Stimulated activated CD8-positive, alpha-beta memory T cell treated with anti-CD3 and anti-CD28 coated beads, Interleukin-7, amount 100 ng/mL, for 1 hour (primary cell): ENCODE measurements at places on chromosomes 2 and 18.

GRCh38 chr18:49022311-49023161, 71.8 kb upstream of the SMAD7 start:
- DNase-seq = no peak

DNA sequence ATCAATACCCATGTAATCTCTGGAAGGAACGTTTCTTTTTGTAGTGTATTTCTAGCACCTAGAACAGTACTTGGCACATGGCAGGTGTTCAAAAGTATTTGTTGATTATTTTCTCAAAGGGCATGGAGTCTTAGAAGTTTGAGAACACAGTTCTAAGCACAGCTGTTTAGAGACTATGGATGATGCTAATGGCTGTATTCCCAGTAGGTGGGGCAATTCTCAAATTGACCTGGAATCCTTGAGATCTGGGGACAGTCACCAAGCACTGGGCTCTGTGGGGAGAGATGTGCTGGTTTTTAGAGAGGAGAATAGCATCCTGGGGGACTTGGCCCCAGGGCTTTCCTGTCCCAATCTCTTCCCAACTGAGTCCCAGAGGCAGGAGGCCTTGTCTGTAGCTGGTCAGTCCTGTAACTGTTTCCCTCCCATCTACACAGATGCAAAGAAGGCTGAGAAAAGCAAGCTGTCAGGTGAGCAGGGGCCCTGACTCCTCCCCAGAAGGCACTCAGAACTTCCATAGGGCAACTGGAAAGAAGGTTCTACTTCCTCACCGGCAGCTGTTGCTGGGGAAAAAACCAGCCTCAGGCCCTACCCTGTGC, 17.5 kb upstream of the IL36G start:
- DNase-seq = no peak

GRCh38 chr2:8159211-8159965, 522.5 kb upstream of the ID2 start:
- no peak for DNase-seq

- DNase-seq = no peak
These were observed 27.1 kb upstream of the CREB1 start for GRCh38 chr2:207502577-207503198.

DNA sequence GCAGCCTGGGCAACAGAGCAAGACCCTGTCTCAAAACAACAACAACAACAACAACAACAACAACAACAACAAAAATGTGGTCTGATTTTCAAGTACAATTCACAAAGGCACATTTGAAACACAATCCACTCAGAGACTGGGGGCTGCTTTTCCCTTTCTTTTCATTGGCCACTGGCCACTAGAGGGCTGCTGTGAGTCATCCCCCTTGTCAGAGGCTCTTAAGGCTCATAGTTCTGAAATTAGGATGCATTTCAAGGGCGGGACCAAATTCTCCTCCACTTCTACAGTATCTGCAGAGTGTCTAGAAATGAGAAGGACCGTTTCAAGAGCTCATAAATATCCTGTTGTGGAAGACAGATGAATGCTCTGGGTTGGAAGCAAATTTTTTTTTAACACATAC, 285.4 kb downstream of the NRXN1 start:
- DNase-seq = no peak

DNA sequence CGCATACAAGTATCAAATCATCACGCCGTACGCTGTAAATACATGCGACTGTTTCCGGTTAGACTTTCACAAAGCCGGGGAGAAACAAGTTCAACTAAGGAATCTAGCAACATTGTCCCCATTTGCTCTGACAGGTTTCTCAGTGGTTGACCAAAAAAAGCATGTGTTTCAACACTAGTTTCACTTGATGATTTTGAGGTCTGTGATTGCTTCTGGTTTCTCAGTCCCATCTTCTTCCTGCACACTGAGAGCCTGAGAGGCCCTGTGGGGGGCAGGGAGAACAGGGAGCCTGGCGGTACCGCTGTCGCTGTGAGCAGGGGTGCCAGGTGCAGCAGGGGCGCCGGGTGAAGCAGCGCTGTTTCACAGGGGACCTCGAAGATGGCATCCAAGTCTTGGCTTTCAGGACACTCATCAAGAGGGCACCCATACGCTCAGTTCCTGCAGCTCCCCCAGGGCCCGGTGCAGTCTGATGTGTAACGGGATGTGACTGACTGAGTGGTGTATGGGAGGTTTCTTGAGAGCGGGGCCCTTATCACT, 270.9 kb downstream of the TWIST2 start:
- DNase-seq = no peak

DNA sequence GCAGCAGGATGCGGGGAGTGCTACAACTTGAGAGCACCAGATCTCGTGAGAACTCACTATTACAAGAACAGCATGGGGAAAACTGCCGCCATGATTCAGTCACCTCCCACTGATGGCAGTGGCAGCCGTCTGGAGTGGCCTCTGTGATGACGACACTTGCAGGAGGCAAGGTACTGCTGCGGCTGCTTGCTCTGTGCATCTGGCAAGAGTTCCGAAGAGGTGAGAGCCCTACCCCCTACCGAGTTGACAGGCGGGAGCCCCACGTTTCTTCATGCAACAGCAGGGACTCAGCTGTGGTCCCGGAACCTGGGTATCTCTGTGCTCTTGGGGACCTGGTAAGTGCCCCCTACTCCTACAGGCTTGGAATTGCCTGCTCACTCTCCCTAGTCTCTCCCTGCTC, 1672.7 kb upstream of the TMEFF2 start:
- DNase-seq = no peak

DNA sequence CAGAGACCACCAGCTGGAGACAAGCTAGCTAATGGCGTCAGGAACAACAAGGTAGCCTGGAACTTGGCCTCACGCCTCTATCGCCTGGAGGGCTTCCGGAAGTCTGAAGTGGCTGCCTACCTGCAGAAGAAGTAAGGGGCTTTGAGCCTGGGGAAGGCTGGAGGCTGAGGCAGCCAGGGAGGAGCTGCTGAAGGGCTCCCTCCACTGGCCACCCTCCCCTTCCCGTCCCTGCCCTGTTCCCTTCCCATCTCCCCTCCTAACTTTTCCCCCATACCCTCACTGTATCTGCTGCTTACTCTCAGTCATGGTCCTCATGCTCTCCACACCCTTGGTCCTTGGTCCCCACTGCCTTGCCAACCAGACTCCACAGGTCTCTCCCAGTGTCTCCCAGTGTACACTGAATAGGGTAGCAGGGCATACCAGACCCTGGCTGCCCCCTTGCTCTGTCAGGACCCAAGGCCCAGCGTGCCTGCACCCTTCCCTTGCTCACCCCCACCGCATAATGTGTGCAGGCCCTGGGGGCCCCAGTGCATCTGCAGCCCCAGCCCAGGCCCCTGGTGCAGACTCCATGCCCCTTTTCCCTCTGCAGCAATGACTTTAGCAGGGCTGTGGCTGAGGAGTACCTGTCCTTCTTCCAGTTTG, 18.8 kb downstream of the PSD4 start:
- no peak for DNase-seq

GRCh38 chr2:134583462-134583861, 135.3 kb downstream of the TMEM163 start:
- no peak for DNase-seq

GRCh38 chr2:145599756-145600155, 1079.8 kb upstream of the ZEB2 start:
- no peak for DNase-seq
